Central memory CD4-positive, alpha-beta T cell (primary cell): ENCODE measurements at places on chromosomes 12 and 14.

- DNase-seq = peak; percentile 40
Observed at GRCh38 chr12:92297932-92298696, 152.5 kb upstream of the BTG1 start.

DNA sequence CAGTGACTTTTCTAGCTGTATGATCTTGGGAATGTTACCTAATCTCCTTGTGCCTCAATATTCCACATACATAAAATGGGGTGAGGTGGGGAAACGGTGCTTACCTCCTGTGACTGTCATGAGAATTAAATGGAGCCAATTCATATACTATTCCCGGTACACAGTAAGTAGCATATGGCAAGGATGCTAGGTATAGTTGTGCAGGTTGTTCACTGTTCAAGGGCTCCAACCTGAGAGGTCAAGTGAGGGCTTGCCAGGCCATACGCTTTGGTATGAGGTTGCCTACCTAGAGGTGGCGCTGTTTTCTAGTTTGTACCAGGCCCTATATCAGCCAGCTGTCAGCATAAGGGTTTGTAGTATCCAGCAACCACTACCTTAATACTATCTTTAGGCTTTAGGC, 3.6 kb upstream of the BATF start:
- no peak for DNase-seq

- no peak for DNase-seq
Observed at GRCh38 chr12:100995201-100995600, 200.6 kb downstream of the ANO4 start.

GRCh38 chr14:103489621-103490020, 33.0 kb downstream of the CKB start:
- DNase-seq = no peak

- DNase-seq = no peak
Observed at GRCh38 chr14:29937116-29937515, 9.5 kb upstream of the PRKD1 start.
